ENCODE measurements at places on chromosomes 3 and 15. TPM values are rescaled to one million over a fixed set of nuclear protein-coding genes. Genes with fewer than 3 reads are reported as not detected.

DNA sequence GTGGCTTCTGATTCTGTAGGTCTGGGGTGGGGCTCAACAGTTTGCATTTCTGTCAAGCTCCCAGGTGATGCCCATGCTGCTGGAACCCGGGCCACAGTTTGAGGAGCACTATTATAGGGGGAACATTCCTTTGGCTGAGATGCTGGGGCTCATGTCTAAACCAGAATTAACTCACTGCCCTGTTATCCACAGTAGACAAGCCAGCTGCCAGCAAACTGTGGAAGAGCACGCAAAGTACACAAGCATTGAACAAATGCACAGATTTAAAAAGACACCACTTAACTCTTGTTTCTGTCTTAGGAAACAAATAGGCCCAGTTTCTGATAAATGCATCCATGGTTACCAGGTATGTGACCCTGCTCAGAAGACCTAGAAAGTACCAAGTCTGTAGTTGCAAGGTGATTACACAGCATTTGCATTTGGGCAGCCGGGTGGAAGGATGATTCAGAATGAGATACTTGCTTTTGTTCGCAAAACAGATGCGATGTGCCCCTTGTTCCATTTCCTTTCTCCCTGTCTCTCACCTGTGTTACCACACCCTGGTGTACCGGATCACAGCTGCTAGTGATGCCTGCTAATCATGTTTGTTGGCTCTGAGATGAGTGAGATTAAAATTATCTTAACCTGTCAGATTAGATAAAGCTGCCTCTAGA, 12.4 kb downstream of the GYG1 start:
- DNase-seq, result no peak

DNA sequence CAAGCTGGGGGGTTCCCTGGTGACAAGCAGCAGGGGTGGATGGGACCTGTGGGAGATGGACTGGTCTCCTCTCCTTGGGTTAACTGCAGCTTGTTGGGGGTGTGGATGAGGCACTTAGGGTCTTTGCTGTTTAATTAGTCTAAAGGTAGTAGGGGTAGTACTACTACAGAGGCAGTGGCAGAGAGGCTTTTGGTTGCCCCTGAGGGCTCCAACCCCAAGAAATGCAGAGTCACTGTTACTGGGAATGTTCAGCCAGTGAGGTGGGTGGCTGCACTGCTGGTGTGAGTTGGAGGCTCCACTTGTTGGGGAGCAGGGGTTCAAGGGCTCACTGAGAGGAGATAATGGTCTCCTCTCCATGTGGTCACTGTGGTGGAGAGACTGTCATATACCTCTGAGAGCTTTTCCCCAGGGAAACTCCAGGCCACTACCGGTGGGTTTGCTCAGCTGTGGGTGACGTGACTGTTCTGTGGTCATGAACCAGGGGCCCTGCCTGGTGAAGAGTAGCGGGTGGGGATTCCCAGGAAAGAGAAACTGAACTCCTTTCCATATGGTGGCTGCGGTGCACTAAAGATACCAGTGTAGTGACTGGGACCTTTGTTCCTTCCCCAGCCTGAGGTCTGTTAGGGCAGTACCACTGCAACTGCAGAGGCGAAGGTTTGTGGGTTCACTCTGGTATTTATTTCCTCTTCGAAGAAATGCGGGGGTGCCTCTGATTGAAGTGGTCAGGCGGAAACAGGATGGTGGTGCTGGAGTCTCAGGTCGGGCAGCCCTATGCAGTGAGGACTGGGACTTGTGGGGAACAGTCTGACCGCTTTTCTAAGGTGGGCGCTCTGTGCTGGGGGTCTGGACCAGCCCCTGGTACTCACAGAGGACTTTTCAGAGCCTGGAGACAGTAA, 68.9 kb upstream of the TNFSF10 start:
- peak; percentile 96 for DNase-seq

DNA sequence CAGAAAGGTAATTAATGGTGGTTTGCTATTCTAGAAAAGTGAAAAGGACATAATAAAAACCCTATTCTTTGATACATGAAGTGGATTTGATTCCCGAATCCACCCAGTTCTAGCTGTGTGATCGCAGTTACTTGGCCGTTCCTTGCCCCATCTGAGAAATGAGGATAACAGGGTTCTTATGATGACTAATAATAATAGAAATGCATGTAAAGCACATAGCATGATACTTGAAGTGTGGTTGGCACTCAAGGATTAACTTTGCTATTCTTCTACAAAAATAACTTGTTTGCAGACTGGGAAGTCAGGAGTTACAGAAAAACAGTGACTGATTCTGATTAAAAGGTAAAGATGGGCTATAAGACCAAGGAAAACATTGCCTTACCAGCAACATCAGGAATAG, 26.8 kb downstream of the PARL start:
- DNase-seq, result no peak

GRCh38 chr3:194087995-194088855, 47.7 kb upstream of the HES1 start:
- no peak for DNase-seq

GRCh38 chr3:76565496-76566210, 474.2 kb upstream of the ROBO2 start:
- DNase-seq, result no peak

- DNase-seq, result no peak
These were observed 22.4 kb downstream of the LIPC start for GRCh38 chr15:58453931-58454793.

DNA sequence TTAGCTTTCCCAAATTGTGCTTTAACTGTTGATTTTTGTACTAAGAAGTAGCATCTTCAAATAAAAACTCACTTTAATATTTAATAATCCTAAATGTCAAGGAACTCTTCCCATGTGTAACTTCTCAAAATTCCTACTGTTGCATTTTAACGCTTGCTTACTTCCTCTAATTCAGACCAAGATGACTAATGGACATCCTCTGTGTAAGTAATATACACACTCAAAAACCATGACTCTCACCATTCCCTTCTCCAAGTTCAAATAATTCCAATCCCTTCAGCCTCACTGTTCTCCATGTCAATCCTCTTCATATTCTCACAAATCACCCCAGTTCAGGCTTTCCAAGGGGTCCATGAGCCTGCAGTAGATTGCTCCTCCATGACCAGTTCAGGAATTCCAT, 13.0 kb downstream of the MRPL46 start:
- DNase-seq, result no peak

- no peak for DNase-seq
These were observed 157.5 kb downstream of the FBLN2 start for GRCh38 chr3:13706451-13706850.

- DNase-seq, result no peak
These were observed 3.4 kb downstream of the CORO2B start for GRCh38 chr15:68582236-68582635.

- DNase-seq, result no peak
These were observed 86.5 kb downstream of the ST6GAL1 start for GRCh38 chr3:187016639-187017345.

DNA sequence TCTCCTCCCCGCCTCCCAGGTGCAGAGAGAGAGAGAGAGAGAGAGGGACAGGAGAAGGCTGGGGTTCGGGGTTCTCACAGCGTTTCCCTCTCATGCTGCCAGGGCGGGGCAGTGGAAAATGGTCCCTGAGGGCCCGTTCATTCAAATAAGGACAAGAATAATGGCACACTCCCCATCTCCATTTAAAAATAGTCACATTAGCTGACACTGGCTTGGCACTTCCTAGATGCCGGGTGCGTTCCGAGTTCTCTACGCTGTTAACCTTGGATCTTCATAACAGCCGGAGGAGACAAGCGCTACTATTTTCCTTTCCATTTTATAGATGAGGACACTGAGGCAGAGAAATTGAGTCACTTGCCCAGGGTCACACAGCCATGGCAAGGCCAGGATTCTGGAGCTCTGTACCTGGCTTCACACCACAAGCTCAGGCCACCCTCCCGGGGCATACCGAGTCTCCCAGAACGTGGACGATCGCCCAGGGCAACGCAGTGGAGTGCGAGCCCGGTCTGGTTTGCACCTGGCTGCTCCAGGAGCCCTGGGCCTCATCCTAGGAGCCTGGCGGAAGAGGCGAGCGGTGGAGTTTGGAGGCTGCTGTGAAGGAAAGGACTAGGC, 608 bp upstream of the SLC6A6 start:
- DNase-seq, result no peak

DNA sequence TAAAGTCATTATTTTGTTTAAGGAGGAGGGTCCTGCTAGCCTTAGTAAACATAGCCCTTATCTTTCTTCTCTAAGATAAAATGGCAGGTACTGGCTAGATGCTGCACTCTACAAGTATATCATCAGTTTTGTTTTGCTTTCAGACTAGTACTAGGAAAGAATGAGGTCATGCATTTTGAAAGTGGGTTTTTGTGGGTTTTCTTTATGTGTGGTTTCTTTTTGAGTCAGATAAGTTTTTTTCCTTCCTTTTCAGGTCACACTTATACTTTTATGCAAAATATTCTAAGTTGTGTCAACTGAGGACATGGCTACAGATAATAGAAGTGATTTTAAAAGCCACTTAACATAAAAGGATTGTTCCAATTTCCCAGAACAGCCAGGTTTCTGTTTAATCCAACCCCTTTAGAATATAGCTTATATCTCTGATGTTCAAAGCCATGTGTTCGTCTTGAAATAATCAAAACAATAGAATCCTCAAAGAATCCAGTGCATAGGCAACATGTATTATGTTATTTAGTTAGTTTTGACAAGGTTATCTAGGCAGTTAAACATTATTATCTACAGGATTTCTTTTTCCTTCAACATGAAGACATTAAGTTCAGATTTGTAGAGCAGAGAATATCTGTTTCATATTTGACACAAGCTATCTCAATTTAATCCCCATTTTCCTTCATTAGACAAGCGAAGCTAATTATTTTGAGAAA, 406.2 kb downstream of the RBMS3 start:
- peak; percentile 70 for DNase-seq

GRCh38 chr3:111797171-111797615, 61.9 kb upstream of the PHLDB2 start:
- DNase-seq, result no peak

DNA sequence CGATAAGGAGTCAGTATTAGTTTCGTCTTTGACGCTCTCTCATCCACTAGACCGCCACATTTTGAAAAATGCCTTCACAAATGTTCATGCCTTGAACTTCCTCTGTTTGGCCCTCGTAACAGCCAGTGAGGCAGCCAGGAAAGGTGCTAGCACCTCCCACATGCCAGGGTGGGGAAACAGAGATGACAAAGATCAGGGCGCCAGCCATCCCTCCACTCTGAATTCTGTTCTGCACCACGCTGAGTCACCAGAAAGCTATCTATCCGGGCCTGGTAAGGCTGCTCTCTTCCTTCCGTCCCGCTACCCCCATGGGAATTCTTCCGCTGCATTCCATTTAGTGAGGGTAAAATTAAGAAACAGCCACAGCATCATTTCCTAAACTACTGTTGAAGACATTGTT, 31.3 kb upstream of the BCL2L10 start:
- no peak for DNase-seq

DNA sequence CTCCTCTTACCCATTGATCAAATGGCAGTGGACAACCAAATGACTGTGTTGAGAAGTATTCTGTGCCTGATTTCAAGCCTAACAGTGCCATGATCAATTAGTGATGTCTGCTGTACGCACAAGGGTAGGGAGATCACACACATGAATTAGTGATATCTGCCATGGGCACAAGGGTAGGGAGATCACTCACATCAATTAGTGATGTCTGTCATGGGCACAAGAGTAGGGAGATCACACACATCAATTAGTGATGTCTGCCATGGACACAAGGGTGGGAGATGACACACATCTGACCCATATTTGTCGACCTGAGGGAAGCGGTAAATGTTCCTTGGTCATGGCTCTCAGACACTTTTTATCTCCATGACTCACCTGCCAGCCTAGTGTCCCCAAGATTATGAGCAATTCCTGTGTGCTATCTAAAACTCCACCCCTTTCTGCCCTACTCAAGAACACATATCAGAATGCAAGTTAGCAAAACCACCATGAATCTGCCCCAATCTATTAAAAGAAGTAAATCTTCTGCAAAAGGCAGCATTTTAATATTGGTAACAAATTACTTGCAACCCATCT, 165.0 kb downstream of the NTRK3 start:
- no peak for DNase-seq

- no peak for DNase-seq
These were observed 41.6 kb upstream of the CLSTN2 start for GRCh38 chr3:139893267-139893962.

- DNase-seq, result no peak
These were observed 604 bp downstream of the KCTD6 start for GRCh38 chr3:58492494-58492905.

- no peak for DNase-seq
These were observed 34.4 kb downstream of the C3orf80 start for GRCh38 chr3:160259589-160259988.

GRCh38 chr3:62142331-62143085, 230.8 kb downstream of the FEZF2 start:
- no peak for DNase-seq

- no peak for DNase-seq
These were observed 403.8 kb upstream of the ADAMTS9 start for GRCh38 chr3:65091565-65091964.

- no peak for DNase-seq
These were observed 1.6 kb downstream of the PTX3 start for GRCh38 chr3:157438194-157438730.

DNA sequence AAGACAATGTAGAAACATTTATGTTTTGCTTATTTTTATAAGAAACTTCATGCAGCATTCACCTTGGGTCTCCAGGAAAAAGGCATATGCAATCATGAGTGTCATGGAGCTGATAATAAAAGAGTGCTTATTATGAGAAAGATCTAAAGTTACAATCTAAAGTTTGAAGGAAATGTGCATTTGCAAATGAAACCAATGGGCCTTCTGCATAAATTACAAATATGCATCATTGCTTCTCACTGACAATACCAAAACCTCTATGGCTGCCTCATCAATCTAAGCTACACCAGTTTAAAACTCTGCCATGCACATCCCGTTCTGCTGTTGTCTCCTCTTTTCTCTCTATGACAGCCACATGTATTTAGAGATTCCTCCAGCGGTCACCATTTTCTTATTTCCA, 103.2 kb upstream of the ABI3BP start:
- DNase-seq, result no peak

DNA sequence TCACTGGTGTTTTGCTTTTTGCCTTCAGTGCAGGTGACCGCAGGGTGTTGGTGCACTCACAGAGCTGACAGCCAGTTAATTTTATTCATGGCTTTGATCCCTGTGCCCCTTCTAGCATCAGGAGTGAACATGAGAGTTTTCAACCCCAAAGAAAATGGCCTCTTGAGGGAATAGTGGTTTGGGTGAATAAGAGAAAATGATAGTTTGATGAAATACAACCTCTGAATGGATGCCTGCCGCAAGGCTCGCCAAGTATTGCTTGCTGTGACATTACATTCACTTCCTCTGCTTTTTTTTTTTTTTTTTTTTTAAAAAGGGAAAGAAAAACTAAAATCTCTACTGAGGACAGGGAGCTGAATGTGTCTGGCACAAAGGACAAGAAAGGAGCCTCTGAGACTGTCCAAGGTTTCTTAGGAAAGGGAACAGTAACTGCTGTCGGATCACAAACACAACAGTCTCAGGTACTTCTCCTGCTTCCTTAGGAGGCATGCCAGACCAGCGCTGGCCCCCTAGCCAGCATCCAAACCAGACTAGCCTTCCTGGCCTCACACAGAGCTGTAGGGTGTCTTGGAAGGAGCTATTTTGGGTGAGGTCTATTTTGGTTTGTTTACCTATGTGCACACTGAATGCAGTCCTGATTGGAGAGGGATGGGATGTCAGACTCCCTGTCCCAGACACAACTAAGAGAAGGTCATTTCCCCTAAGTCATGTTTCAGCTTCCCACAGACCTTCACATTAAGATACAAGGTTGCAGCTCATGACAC, 29.0 kb downstream of the CCDC80 start:
- no peak for DNase-seq

Gene TGM4
- not detected for total RNA-seq

Gene P2RY13
- not detected for total RNA-seq

Gene GLDN
- not detected for total RNA-seq

Gene IMP3
- 88.3 TPM for total RNA-seq

Gene ACKR2
- 0.36 TPM for total RNA-seq

Gene IMPG2
- total RNA-seq, result 0.11 TPM

Gene ISLR2
- total RNA-seq, result 0.37 TPM

Gene CELF6
- total RNA-seq, result 0.24 TPM

Data from GM12878 (cell line).